ENCODE measurements at places on chromosomes 1 and 21. TPM values are rescaled to one million over a fixed set of nuclear protein-coding genes. Genes with fewer than 3 reads are reported as not detected.

Gene AMIGO1
- total RNA-seq, result 0.19 TPM

Gene LYPD8
- not detected for total RNA-seq

Gene CCDC185
- not detected for total RNA-seq

Gene SHE
- not detected for total RNA-seq

Gene MXRA8
- total RNA-seq, result 4.9 TPM

Gene METTL18
- 7.4 TPM for total RNA-seq

Gene C1orf115
- total RNA-seq, result 1.9 TPM

Gene NPHS2
- total RNA-seq, result not detected

Gene PBXIP1
- total RNA-seq, result 27.4 TPM

Gene MTARC2
- 5.8 TPM for total RNA-seq

Gene MROH9
- not detected for total RNA-seq

Gene PRAMEF4
- total RNA-seq, result not detected

Gene HPDL
- 8.5 TPM for total RNA-seq

Gene CRB1
- total RNA-seq, result not detected

Gene LHX8
- not detected for total RNA-seq

Gene KIRREL1
- 65.4 TPM for total RNA-seq

Gene KCNJ15
- total RNA-seq, result 27.5 TPM

Gene TLCD4
- total RNA-seq, result 0.14 TPM

Gene FAM151A
- not detected for total RNA-seq

Gene FOXD3
- not detected for total RNA-seq

Gene COL24A1
- not detected for total RNA-seq

All from airway epithelial cell (primary cell).